ENCODE measurements at places on chromosomes 6 and 20.
A peak's percentile ranks its signal among the peaks of the same experiment; 100 is the strongest.

DNA sequence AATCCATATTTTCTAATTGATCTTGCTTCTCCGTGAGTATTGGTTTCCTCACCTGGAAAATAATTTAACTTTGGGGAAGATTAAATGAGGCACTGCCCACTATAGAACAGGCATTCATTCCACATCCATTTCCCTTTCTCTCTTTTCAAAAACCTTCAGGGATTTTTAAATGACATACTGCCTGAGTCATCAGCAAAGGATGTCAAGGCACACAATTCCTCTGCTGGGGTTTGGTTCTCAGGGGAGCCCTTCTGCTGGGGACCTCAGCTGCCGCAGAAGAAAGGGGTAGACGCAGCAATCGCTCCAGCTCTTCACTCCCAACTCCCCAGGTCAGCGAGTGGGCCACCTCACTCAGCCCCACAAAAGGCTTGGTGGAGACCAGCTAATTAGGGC is 90.7 kb upstream of the BACH2 start:
- ATAC-seq: no peak

DNA sequence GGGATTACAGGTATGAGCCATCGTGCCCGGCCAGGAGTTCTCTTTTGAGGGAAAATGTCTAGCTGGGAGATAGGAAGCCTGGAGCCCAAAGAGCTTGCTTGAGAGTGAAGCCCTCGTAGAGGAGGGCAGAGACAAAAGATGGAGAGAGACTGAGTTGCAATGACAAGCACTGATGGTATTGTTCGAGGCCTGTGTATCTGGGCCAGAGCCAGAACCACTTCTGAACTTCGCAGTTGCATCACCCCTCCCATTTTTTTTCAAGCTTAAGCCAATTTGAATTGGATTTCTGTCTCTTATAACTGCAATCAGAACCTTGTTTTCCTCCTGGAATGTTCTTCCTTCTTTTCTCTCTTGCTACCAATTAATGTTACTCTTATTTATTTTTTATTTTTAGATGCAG is 83.1 kb downstream of the KCNB1 start:
- no peak for ATAC-seq

DNA sequence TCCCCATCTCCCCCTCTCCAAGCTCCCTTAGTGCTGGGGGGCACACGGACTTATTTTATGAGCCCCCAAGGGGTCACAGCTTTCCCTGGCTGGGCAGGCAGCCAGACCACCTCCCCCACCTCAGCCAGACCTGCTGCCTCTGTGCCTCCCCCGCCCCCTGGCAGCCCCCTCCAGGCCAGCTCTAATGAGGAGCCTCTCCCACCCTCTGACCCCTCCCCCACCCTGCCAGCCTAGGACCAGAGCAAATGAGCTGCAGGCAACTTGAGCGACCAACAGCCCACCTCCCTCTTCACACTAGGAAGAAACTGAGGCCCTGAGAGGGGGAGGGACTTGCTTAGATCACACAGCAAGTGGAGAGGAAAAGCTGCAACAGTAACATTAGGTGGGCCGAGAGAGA is 1.9 kb downstream of the GDF5 start:
- ATAC-seq: no peak

- ATAC-seq: no peak
Observed at GRCh38 chr6:41763470-41763869, 16.2 kb downstream of the FRS3 start.

DNA sequence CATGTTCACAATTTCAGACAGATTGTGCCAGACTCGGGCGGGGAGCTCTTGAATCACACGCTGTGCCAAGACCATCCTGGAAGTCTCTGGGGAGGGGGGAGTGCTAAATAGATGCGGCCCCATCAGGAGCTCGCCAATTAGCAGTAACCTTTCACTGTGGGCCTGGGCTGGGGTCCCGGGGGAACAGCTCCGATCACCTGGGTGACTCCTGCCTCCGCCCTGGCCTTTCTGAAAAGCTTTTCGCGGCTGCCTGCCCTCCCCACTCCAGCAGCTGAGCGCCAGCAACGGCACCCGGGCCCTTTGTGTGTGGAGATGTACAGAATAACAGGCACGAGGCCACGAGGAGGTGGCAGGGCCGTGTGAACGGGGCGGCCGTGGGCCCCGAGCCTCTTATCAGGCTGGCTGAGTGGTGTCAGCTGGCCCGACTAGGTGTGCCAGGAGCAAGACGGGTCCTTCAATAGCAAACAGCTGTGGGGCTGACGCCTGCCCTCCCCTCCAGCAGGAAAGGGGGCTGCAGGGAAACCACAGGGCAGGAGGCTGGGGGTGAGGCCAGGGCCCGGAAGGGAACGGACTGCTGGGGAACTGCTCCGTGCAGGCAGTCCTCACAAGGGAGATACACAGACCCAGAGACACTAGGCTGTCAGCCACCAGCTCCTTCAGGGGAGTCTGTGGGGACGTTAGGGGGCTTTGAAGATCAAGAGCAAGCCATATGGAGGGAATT is 56.8 kb downstream of the NOL4L start:
- ATAC-seq: no peak

- no peak for ATAC-seq
Observed at GRCh38 chr20:50548396-50548795, 38.2 kb downstream of the PTPN1 start.

GRCh38 chr6:33166811-33167210 is 25.5 kb downstream of the COL11A2 start:
- no peak for ATAC-seq

- no peak for ATAC-seq
Observed at GRCh38 chr20:50690650-50691572, at the start of gene RIPOR3. Gene RIPOR3, minus strand, starts transcription at chr20:50691542. Its CDS starts 414 bp downstream, at chr20:50691128.

- ATAC-seq: peak; percentile 72
Observed at GRCh38 chr6:134437376-134437775, 119.5 kb upstream of the SGK1 start.

Measured in activated T-helper 17 cell treated with anti-CD3 and anti-CD28 coated beads, Interleukin-2, amount 50 U/mL, for 72 hours (primary cell).